ENCODE measurements at places on chromosomes 4 and X.

DNA sequence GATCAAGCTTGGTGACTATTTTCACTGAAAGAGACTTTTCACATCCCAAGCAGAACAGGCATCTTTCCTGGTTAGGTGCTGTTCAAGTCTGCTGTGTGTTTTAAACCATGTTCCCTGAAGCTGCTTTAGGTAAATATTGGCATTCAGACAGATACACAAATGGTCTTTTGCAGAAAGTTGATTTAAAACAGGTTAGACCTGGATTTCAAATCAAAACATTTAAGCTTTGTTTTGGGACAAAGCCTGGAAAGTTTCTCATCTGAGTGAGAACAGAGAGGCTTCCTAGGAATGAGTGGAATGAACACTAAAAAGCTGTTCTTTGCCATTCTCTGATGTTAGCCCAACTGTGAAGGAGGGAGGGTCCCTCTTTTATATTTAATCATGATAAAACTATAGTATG lies 10.1 kb downstream of the ANXA3 start:
- no peak for DNase-seq

- no peak for DNase-seq
Measured at GRCh38 chrX:56788229-56788628, 59.2 kb downstream of the NBDY start.

- no peak for DNase-seq
Measured at GRCh38 chrX:129744861-129745321, 6.1 kb downstream of the XPNPEP2 start.

GRCh38 chrX:72576141-72576894 lies 3.7 kb upstream of the HDAC8 start:
- DNase-seq = peak; percentile 9

DNA sequence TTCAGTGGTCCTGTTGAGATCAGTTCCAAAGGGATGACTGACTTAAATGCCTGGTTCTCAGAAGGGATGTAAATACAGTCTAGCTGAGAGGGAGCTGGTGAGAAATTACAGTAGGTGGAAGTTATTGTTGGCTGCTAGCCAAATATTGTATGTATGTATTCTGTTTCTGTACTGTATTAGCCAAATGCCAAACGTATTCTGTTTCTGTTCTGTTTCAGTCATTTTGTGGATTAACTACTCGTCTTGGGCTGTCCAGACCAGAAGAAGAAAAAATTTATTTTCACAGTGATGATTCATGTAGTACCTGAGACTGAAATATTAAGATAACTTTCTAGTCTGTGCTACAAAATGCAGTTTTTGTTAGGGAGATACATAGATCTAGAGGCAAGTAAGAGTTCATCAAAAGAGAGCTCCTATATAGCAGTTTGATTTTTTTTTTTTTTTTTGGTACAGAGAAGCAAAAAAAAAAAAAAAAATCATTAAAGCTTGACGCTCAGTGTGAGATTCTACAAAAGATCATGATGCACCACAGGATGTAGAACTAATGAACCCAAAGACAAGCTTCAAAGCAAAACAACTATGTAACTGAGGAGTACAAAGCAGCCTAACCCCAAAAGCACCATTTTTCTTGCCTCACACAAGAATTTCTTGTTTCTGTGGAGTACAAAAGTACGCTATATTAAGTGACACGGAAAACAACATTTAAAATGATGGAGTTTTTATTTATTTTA lies 54.8 kb downstream of the CASP6 start:
- DNase-seq = peak; percentile 29

- DNase-seq = no peak
Measured at GRCh38 chr4:107902715-107903114, 28.6 kb upstream of the CYP2U1 start.

GRCh38 chrX:151030845-151031244 lies 47.7 kb downstream of the HMGB3 start:
- no peak for DNase-seq

DNA sequence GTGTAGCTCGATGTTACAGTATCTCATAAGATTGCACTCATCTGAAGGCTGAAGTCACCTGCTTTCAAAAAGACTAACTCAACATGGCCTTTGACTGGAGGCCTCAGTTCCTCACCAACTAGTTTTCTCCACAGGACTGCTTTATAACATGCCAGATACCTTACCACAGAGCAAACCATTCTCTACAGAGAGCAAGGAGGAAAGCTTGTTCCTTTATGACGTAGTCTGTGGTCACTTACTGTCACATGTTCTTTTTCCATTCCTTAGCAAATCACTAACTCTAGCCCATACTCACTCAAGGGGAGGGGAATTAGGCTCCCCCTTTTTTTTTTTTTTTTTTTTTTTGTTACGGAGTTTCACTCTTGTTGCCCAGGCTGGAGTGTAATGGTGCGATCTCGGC lies 3.2 kb downstream of the THAP9 start:
- peak; percentile 40 for DNase-seq

DNA sequence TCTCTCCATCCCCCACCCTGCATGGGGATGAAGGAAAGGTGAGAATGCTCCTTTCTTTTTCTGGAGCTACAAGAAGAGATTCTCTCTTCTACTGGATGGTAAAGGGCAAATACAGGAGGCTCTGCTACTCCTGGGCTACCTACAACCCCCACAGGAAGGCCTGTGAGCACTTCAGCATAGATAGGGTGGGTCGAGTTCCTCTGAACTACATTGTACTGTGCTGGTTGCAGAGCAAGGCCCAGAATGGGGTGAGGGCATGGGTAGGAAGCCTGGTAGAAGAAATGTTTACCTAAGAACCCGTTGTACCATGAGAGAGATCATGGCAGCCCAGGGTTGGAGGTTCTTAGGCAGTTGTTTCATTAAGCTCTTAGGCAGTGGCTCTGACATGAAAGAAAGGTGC lies 510.4 kb downstream of the MID1IP1 start:
- DNase-seq = no peak

GRCh38 chr4:103719105-103719829 lies 518 bp downstream of the TACR3 start:
- DNase-seq = no peak

DNA sequence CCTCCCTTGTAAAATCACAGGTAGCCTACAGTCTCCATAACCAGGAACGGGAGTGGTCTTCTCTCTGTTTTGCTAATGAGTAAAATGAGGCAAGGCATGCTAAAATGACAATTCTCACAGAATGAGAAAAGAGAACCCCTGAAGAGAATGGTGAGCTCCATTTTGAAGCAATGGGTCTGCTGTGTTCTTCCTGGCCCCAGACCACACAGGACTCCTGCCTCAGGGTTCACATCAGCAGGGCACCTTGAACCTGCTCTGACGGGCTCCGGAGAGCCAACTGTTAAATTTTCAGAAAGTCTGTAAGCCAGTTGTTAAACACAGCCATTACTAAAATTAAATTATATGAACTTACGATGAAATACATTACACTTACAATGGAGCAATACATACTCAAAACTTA lies 32.1 kb upstream of the RBM47 start:
- DNase-seq = no peak

All from hematopoietic multipotent progenitor cell treated with erythropoietin and hydrocortisone succinate and interleukin-3 and kit ligand, for 6 days (in vitro differentiated cells).